SK-N-SH (cell line): ENCODE measurements at places on chromosomes 11 and 22. TPM values are rescaled to one million over a fixed set of nuclear protein-coding genes. Genes with fewer than 3 reads are reported as not detected.

DNA sequence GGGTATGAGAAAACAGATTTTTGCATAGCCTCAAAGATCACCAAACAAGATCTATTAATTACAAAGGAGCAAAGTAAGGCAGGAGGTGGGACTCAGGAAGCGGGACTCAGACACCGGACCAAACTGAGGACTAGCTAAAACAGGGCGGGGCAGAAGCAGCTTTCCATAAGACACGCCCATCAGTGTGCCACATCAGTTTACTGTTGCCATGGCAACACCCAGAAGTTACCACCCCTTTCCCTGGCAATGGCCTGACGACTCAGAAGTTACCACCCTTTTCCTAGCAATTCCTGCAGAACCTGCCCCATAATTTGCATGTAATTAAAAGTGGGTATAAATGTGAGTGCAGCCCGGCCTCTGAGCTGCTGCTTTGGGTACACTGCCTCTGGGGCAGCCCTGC is 173.9 kb downstream of the SHANK2 start:
- DNase-seq, result no peak

ENTHD1 gene
- polyA plus RNA-seq, result not detected in 2 replicates

GRCh38 chr11:62505440-62506091 is 41.0 kb downstream of the AHNAK start:
- DNase-seq, result no peak

DNA sequence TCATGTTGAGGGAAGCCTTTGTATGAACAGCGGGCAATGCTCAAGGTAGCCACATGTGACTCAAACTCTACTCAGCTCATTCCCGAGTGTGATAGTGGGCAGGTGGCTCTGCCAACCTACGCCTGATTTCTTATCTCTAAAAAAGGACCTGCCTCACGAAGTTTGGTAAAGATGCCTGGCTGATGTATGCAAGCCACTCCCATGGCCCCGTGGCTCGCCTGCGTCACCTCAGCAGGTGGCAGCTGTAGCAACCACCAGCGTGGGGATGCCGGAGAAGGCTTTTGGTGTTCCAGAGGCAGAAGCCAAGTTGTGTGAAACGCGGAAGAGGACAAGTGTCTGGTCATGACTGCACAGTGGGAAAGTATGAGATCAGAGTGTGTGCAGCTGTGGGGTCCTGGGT is 5.4 kb downstream of the FADS2 start:
- DNase-seq, result no peak

DNA sequence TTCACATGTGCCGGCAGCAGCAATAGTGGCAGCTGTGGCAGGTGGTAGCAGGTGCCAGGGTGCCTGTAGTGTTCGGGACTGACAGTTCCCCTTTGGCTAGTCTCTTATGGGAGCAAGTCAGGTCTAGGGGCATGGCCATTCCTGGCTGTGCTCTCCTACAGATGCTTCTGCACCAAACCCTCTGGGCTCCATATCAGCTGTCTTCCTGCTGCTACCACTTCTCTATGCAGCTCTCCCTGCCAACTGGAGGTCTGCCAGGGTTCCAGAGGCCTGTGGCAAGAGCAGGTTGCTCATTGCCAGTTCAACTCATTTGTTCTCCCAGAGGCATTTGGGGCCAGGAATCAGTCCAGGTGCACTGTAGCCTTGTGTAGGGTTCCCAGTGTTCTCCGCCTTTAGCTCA is 473.7 kb downstream of the JRKL start:
- DNase-seq, result no peak
